ENCODE measurements at places on chromosomes 3 and 15.

- no peak for DNase-seq
Observed at GRCh38 chr15:98840053-98840452, 167.5 kb downstream of the PGPEP1L start.

GRCh38 chr3:11350374-11350773 lies 78.2 kb downstream of the ATG7 start:
- no peak for DNase-seq

- no peak for DNase-seq
Observed at GRCh38 chr3:16406166-16406565, 107.3 kb downstream of the RFTN1 start.

DNA sequence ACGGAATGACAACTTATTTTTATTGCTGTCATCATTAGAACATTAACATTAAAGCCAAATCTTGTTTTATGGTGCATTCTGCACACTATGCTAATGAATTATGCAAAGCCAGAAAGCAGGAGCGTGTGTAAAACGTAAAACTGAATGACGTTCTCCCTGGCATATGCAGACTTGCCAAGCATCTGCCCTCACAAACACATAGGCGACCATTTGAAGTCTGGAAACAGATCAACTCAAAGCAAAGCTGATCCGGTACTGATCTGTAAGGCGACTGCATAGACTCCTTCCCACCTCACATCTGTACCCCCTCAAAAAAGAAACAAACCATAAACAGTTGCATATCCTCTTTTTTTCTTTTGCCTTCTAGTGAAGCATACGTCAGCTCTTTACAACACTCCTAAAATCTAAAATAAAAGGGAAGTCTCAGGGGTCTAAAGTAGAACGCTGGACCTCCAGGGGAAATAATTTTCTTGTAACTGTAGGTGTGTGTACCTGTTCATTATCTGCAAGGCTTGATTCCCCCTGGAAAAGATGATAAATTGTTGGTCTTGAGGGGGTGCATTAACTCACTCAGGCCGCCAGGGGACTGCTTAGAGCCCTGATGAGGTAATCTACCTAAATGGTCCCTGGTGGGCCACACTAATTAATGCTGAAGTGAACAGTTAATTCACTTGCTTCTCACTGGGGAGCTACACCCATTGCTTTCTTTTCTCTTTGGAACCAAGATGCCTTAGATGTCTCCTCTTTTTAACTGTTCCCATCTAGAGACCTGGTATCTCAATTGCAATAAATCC lies 231.4 kb downstream of the CDIN1 start:
- no peak for DNase-seq

DNA sequence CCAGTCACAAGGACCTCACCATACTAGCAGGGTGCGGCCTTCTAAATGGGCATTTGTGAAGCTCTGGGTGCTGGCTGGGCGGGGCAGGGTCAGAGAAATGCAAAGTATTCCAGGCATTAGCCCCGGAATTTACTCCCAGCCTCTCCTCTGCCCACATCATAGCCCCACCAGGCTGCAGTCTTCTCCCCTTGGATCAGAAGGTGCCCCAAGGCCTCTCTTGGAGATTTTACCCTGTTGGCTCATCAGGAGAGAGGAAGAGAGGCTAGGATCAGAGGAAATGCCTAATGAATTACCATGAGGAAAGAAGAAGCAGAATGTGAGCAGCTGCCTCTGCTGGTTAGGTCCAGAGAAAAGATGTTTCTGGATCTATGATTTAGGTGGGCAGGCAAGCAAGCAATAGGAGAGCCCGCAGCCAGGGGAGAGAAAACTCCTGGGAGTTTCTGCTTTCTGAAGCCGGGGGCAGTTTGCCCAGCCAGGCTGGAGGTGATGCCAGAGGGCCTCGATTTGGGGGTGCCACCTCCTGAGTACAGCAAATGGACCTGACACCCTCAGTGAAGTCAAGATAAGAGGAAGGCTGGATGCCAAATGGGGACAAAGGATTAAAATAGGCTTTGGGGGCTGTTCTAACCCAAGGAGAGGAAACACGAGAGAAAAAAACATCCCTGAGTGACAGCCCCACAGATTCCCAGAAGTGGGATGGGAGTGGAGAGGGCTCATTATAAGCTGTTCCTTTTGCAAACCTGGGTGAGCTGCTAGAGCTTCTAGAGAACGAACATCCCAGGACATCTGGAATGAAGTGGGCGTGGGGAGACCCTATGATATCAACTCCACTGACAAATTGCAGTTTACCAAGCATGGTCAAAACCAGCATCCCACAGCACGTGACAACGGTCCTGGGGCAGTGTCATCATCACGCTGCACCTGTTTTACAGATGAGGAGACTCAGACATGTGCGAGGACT lies 65.4 kb downstream of the BDH1 start:
- DNase-seq = no peak

DNA sequence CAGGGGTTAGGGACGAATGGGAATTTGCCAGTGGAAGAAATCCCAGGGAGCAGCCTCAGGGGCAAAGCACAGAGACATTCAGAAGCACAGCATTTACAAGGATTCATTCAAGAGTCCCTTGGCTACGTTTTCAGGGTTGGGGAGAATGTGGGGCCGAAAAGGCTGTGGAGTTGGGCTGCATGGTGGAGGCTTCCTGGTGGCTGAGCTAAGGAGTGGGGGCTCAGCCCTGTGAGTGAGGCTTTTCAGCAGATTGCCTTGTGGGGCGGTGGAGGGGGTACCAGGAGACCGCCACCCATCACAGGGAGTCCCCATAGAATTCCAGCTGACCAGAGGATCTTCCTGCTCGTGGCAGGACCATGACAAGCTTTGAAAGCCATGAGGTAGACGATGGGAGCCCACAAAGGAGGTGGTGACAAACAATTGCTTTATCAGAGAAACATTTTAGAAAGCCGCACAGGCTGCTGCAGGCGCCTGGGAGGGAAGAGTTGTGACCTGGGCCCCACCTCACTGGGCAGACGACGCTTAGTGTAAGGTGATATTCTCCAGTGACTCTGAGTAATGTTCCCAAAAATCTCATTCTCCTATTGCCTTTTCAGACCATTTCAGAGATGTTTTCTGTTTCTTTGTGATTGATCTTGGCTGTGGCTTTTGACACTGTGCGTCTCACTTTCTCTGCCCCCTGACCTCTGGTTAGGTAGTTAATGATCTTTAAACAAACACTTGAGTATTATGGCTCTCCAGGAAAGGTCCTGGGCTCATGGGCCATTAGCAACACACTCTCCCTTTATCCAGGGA lies 128.0 kb downstream of the DNAJB8 start:
- DNase-seq = no peak

DNA sequence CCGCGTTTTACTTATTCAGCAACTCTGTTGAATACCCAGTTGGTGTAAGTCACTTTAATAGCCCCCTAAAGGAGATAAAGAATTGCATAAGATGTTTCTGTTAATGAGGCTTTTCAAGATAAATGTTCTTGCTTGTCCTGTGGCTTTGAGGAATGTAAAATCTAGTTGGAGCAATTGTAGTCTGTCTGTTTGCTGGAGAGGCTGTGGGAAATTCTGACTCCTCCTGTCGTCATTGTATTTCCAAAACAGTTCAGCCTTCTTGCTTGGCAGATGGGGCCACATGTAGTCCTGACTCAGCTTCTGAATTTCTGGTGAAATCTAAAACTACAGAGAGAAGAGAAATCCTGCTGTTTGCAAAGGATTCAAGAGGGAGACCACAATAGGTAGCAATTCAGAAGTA lies 114.4 kb downstream of the RYR3 start:
- no peak for DNase-seq

DNA sequence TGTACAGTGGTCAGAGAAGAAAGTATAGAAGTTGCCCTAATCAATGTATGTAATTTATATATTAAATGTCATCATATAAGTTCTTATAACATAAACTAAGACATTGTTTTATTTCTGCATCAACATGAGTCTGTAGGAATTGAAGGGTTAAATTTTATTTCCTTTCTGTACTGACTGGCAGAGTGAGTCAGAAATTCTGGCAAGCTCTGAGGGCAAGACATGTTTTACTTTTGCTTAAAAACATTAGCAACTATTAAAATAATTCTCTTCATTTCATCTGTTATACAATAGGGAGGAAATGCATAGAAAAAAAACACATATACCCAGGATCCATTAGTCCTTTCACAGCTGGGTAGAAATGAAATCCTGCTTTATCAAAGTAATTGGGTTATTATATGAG lies 171.4 kb upstream of the ALCAM start:
- no peak for DNase-seq

- DNase-seq = no peak
Observed at GRCh38 chr15:80835336-80835735, 56.2 kb downstream of the CEMIP start.

- DNase-seq = no peak
Observed at GRCh38 chr15:57563416-57563815, 28.3 kb upstream of the MYZAP start.

DNA sequence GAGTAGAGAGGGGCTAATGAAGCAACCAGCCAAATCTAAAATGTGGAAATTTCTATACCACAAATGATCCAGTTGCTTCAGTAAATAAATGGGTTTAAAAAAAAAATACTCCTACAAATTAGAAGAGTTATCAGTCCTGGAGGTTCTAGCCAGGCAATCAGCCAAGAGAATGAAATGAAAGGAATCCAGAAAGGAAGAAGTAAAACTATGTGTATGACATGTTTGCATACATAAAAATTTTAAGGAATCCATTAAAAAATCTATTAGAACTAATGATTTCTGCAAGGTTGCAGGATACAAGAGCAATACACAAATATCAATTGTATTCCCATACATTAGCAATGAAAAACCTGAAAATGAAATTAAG lies 9.6 kb downstream of the MESP2 start:
- no peak for DNase-seq

GRCh38 chr3:113275929-113276750 lies 64.8 kb downstream of the BOC start:
- no peak for DNase-seq

- no peak for DNase-seq
Observed at GRCh38 chr3:84039099-84039498, 919.7 kb upstream of the CADM2 start.

DNA sequence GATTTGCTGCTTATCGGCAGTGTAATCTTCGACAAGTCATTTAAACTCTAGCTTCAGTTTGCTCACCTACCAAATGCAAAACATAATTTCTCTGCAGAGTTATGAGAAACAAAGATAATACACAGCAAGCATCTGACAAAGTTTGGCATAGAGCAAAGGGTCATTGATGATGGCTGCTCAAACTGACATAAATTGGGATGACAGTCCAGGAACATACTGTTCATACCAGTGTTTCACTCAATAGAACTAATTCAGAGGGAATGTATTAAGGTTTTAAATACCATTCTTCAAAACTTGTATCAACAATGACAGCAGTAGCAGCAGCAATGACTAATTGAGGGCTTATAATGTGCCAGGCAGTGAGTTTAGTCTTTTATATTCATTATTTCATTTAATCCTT lies 137.6 kb downstream of the SPATA16 start:
- DNase-seq = no peak

DNA sequence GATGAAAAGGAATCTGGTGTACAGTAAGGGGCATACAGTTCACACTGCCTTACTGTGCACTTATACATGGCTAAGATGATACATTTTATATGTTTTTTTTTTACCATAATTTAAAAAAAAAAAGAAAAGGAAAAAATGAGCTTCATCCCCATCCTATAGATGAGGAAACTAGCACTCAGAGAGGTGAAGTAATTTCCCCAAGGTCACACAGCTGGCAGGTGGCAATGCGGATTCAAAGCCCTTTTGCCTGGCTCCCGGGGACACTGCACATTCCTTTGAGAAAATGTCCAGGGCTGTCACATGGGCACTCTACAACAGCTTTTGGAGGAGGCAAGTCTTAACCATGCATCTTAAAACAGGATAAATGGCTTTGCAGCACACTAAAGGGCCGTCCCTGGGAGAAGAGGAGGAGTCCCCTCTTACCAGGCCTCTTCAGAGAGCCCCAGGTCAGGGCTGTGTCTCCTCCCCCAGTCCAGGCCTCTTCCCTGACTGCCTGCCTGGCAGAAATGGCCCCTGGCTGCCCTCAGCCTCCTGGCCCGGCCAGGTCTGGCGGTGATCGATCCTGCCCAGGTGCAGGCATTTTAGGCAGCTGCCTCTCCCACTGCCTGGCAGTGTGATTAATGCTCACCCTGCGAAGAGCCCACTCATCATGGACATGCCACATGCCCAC lies 95.1 kb upstream of the LINGO1 start:
- DNase-seq = no peak

DNA sequence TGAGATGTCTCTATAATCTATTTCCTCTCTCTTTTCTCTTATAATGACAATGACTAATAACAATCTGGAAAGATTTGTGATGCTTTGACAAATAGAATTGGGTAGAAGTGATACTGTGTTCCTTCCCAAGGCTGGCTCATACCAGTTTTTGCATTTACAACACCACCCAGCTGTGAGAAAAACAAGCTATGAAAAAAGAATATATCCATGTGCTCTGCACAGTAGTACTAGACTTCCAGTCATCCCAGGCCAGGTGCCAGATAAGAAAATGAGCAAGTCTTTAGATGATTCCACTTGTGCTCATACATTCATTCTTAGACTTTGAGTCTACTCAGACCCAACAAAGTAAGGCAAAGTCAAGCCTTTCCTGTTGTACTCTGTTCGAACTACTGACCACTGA lies 350.2 kb upstream of the POU1F1 start:
- no peak for DNase-seq

- DNase-seq = no peak
Observed at GRCh38 chr15:39161096-39161495, 419.8 kb upstream of the THBS1 start.

GRCh38 chr3:158098834-158099424 lies 7.3 kb downstream of the SHOX2 start:
- no peak for DNase-seq

- no peak for DNase-seq
Observed at GRCh38 chr15:91921188-91921842, 67.8 kb downstream of the SLCO3A1 start.

DNA sequence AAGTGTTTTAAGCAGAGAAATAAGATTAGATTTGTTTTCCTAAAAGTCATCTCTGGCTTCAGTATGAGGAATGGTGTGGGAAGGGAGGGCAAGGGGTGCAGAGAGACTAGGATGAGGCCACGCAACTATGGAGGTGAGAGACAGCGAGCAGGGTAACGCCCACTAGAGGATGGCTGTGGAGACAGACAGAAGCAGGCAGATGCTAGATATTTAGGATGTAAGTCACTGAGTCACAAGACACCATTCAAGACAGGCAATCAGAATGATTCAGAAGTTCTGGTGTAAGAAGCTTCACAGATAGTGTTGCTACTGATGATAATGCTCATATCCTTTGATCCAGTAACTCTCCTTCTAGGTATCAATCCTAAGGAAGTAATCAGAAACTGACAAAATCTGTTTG lies 19.1 kb downstream of the HSPBAP1 start:
- no peak for DNase-seq

GRCh38 chr3:58568572-58569286 lies 8.5 kb downstream of the FAM107A start:
- peak; percentile 35 for DNase-seq

GRCh38 chr15:90885432-90886290 lies 1.4 kb downstream of the FES start:
- DNase-seq = no peak

- DNase-seq = no peak
Observed at GRCh38 chr3:99559196-99559595, 79.2 kb upstream of the COL8A1 start.

DNA sequence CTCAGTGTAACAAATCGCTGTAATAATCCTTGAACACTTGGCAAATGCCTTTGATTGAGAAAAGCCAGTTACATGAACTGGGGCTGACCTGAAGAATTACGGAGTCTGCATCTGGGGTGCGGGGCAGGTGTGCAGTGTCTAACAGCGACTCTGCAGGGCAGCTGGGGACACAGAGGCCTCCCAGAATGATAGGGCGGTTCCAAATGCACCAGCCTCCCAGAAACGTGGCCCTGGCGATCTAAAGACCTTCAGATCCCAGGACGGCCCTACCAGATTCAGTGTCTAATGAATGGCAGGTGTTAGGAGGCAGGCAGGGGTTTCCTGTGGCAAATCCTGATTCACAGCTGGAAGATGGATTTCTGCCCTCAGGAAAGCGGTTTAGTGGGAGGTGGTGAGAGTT lies 100.5 kb upstream of the RGMA start:
- DNase-seq = no peak
